ENCODE measurements at places on chromosomes 3 and 15.

GRCh38 chr3:11201251-11202019 is 47.1 kb downstream of the HRH1 start:
- no peak for DNase-seq

DNA sequence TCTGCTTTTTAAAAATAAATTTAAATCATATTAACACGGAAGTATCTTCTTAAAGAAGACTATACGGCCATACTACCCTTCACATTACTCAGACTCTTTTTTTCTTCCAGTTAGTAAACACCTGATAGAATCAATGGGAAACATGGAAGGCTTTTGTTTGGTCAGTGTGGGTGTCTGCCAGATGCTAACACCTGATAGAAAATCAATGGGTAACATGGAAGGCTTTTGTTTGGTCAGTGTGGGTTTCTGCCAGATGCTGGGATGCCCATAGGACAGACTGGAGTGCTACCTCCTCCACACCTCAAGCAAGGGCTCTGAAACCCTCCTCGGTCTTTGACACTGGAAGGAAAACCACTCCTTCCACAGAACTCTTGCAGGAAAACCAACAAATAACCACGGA is 29.2 kb downstream of the HACL1 start:
- DNase-seq: no peak

GRCh38 chr3:128493570-128494366 is 767 bp upstream of the GATA2 start:
- no peak for DNase-seq

GRCh38 chr15:38748710-38749109 is 184.1 kb upstream of the RASGRP1 start:
- DNase-seq: no peak

DNA sequence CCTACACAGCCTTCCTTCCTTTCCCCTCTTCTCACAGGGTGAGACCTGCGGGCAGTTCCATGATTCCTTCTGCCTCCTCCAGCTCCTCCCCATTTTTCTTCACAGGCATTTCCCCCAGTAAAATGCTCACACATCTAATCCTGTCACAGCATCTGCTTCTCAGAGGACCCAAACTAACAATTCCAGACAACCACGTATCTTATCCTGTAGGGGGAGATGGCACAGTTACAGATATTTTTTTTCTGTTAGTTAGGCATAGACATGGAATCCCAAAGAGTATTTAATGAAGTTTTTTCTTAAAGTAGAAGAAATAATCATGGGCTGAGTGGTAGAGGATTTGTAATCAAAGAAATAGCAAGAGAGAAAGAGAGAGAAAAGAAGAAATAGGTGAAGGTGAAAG is 373.1 kb upstream of the ADAMTS9 start:
- no peak for DNase-seq

GRCh38 chr3:8996216-8996615 is 32.9 kb upstream of the RAD18 start:
- DNase-seq: no peak
